ENCODE measurements at places on chromosomes 2 and 18. TPM values are rescaled to one million over a fixed set of nuclear protein-coding genes. Genes with fewer than 3 reads are reported as not detected.
A peak's percentile ranks its signal among the peaks of the same experiment; 100 is the strongest.

ABCG5 gene
- total RNA-seq, result 15.3 TPM

DNA sequence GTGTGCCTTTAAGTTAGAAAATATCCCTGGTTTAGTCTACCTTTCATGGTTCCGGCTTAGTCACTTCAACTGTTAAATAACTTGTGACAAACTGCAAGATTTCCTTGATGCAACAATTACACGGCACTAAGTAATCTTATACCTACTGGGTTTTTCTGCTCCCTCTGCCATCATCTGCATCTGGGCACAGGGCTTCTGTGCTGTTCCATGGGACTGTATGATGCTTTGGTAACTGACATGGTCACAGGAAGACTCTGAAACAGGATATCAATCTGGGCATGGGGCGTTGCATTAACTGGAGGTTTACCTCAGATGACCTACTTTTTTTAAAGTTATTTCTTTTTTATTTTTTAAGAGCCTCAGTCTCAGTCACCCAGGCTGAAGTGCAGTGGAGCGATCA lies 365.4 kb downstream of the SS18 start:
- no peak for DNase-seq

DNA sequence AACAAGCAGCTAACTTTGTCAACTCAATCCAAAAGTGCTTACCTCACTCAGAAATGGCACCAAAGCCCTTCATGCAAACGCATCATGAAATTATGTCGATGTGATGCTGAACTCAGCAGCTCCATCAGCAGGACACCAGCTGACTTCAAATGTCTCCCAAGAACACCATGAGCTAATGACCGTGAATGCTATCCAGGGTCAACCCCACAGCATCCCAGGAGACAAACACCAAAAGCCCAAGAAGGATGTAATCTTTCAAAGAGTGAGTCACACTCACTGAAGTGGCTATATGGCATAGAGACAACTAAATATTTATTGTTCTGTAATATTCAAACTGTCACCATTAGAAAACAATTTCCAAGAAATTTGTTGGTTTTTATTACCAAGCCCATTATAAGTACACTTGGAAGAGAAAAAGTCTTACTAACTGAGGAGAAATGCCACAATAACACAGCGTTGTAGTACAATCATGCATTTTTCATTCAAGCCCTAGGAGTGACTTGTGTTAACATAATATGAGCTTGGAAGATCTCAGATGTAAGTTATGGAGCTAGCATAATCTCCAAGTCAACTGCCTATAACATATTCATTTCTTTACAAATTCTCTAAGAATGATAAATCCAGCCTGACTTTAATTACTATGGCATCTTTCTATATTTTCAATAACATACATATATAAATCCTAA lies 165.0 kb upstream of the CCDC68 start:
- no peak for DNase-seq

DNA sequence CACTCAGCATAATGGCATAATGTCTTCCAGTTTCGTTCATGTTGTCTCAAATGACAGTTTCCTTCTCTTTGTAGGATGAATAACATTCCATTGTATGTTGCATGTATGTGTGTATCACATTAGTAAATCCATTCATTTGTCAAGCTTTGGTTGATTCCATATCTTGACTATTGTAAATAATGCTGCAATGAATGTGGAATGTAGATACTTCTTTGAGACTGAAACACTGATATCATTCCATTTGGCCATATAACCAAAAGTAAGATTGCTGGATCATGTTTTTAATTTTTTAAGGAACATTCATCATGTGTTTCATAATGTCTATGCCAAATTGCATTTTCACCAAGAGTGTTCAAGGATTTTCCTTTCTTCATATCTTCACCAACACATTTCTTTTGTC lies 1711.4 kb upstream of the PIK3C3 start:
- no peak for DNase-seq

ARMC9 gene
- 7.7 TPM for total RNA-seq

- no peak for DNase-seq
Measured at GRCh38 chr2:281381-281780, 6.5 kb downstream of the ALKAL2 start.

DNA sequence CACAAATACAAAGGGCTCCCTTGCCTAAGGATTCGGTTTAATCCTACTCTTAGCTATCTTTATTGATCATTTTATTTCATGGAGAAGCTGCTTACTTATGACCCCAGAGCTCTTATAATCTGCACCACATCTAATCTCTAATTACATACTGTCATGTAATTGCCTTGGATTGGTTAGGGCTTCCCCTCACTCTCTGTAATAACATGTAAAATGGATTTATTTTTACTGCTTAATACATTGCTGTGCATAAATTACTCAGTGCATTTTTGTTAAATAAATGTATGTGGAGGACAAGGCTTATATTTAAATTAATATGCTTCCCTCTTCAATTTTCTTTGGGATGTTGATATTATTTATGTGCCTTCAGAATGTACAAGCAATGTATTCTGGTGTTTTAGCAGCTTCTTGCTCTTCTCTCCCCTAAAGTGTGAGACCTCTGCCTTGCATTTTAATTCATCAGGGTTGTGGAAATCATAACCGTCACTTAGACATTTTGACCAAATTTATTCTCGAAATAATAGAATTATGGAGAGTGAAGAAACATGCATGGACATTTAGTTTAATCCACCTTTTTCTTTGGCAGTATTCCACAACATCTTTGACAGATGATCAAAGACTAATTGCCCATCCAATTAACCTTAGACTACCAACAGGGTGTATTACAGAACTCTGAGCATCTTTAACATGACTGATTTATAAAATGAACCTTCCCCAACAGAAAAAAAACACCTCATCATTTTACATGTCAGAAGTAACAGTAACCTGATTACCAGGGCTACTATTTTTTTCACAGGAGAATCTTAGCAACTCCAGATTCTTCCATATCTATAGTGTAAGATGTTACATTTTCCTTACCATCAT lies 692.6 kb downstream of the LRRTM4 start:
- DNase-seq, result no peak

GRCh38 chr2:233449921-233450863 lies 95.9 kb downstream of the DGKD start:
- peak; percentile 42 for DNase-seq

IL1A gene
- not detected for total RNA-seq

DNA sequence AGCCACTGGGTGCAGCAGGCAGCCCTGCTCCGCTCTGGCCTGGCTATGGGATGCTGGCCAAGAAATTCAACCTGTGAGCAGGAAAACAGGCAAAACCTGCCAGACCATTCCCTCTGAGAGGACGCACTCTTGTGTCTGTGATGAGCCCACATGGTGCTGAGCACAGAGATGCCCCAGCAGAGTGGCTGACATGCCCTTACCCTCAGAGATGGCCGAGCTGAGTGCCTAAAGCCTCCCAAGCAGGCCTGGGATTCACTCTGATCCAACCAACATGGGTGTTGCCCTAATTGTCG lies 34.3 kb upstream of the TAF1B start:
- peak; percentile 31 for DNase-seq

GRCh38 chr2:191321861-191322662 lies 76.9 kb downstream of the MYO1B start:
- no peak for DNase-seq

GRCh38 chr2:74093840-74094239 lies 53.9 kb downstream of the BOLA3 start:
- no peak for DNase-seq

DNA sequence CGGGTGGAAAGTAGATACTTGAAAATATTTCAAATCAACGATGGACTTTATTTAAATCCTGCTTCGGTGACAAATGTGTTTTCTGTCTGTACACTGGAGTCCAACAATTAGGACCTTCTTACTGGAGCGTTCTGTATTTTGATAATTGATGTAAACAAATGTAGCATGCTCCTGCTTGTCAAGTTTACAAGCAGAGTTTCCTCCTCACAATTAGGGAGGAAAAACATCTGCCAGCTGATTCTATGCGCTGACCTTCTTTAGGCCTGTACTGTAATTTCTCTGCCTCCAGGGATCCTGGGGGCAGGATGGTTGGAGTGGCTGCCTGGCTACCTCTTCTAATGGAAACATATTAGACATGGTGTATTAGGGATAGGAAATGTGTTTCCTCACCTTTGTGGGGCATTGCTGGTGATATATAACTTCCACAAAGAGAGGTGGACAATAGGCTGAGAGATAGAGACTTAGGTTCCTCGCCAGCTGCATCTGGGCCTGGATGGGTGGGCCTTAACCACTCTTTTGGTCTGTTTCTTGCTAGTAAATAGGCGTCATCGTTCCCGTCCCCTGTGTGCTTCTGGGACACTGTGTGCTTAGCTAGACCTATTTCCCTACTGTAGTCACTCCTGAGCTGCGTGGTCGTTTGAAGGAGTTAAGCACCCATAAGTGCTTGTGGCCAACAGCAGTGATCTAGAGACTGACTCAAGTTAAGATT lies 19.3 kb downstream of the GATA6 start:
- DNase-seq, result no peak

- DNase-seq, result no peak
Measured at GRCh38 chr18:65876310-65876709, 125.5 kb downstream of the CDH7 start.

GRCh38 chr2:54676656-54677055 lies 46.8 kb upstream of the EML6 start:
- DNase-seq, result no peak

FOXI3 gene
- total RNA-seq, result not detected

DNA sequence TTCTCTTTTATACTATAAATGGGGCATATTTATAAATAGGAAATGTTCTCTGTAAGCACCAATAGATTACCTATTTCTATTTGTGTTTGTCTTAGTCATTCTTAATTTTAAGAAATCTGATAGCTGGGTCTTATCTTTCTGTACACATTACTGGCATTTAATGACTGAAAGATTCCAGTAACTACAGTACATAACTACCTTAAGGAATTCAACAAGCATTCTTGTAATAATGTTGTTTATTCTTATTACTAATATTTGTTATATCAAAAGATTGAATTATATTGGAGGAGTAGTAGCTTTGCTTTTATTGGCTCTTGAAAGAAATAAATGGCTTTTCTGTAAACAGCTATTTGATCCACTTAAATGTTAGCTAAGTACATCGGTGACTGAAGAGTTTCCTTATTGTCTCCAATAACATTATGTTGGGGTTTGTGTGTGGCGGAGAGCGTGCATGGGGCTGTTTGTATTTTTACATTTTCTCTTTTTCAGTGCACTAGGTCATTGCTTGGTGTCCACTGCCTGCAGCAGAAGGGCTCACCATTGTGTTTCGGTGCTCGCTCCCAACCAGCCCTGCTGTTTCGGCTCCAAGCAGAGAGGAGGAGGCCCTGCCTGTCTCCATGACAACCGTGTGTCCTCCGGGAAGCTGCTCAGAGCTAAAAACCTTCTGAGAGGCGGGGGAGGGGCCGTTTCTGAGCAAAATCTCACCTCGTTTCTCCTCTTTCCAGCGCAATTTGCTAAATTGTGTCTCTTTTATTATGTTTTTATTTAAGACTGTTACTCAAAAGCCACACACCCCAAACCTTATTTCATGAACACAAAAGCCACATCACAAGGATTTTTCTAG lies 112.5 kb upstream of the SLC38A11 start:
- no peak for DNase-seq

GRCh38 chr2:231926761-231927565 lies 767 bp upstream of the NPPC start:
- DNase-seq, result peak; percentile 45

DNA sequence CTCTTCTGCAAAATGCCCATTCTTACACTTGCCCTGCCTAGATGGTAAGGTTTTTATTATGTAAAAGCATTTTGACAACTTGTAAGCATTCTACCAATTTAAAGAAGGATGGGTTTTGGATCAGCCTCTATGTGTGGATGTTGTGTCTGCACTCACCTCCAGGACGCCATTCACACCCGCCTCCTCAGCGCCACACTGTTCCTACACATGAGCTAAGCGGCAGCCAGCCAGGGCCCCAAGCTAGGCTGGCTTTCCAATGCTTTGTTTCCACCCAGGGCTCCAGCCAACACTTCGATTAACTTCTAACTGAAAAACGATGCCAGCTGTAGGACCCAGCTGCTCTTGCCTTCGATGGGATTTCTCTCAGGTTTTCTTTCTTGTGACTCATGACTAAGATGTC lies 73.3 kb upstream of the FZD7 start:
- DNase-seq, result no peak

GRCh38 chr18:3710712-3711301 lies 260.8 kb downstream of the TGIF1 start:
- DNase-seq, result peak; percentile 79

CERKL gene
- total RNA-seq, result not detected

DNA sequence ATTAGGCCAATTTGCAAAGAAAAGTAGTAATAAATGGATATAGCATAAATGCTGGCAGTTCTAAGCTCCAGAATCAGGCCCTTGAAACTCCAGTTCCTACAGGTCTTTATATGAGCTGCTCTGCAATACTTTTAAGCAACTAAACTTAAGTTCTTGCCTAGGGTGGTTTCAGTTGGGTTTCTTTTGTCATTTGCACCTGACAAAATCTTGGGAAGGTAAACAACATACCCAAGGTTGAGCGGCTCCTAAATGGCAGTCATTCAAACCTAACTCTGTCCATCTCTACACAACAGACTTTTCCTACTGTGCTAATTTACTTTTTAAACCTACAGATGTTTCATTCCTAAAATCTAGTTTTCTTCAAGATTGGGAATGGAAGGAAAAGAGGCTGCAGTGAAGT lies 9.3 kb upstream of the KANSL1L start:
- DNase-seq, result no peak

LRP2 gene
- total RNA-seq, result 4.4 TPM

- no peak for DNase-seq
Measured at GRCh38 chr18:59202258-59202820, 17.6 kb upstream of the GRP start.

FAM161A gene
- total RNA-seq, result 1.1 TPM

COL4A3 gene
- 0.12 TPM for total RNA-seq

STK11IP gene
- total RNA-seq, result 3.6 TPM

GRCh38 chr18:79393181-79393634 lies 2.5 kb upstream of the NFATC1 start:
- peak; percentile 50 for DNase-seq

RETSAT gene
- total RNA-seq, result 109 TPM

DNA sequence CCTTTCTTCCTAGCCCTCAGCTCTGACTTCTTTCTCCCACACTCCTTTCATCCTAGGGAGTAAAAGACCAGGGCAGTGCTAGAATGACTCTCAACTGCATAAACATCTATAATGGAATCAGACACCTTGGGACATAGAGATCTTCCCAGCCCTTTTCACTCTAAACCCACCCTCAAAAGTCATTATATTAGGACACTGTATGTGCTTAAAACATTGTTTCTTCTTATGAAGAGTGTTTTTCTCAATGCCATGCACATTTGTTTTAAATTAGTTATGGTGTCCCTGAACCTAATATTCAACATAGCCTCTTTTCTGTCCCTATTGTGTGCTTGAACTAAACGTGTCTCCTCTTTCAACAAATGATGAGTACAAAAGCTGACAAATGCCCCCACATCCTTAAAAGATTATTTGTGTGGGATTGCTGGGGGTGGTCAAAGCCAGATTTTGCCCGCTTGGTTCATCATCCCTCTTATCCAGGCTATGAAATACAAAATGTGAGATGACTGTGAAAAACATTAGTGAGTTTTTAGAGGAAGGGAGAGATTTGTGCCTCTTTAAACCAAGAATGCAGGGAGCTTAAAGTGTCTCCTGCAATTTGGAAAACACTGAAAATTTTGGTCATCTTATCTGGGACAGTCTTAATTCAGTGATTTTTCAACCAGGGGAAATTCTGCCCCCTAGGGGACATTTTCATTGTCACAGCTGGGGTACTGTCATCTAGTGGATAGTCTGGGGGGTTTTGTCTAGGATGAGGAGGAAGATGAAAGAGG lies 29.0 kb downstream of the SERPINB5 start:
- no peak for DNase-seq

GRCh38 chr2:111946294-111947114 lies 48.1 kb downstream of the MERTK start:
- DNase-seq, result no peak

CAPN14 gene
- total RNA-seq, result not detected

HOXD13 gene
- not detected for total RNA-seq

GRCh38 chr2:9832586-9832985 lies 10.7 kb upstream of the TAF1B start:
- no peak for DNase-seq
